ENCODE measurements at places on chromosomes 3 and 15.

DNA sequence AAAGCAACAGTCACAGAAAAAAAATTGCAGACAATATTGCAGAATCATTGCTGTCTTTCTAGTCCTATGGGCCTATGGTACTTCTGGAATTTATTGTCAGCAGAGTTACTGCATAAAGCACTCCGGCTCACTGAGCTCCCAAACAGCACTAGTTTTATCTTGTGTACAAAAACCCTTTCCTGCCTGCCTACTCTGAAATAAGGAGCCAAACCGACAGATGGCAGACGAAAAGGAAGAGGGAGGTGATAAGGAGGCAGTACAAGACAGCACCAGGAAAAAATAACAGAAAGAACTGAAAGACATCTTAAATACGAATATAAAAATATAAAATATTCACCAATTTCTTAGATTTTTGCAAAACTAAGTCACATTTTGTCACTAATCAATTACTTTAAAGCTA, 15.6 kb downstream of the HERC1 start:
- no peak for DNase-seq

DNA sequence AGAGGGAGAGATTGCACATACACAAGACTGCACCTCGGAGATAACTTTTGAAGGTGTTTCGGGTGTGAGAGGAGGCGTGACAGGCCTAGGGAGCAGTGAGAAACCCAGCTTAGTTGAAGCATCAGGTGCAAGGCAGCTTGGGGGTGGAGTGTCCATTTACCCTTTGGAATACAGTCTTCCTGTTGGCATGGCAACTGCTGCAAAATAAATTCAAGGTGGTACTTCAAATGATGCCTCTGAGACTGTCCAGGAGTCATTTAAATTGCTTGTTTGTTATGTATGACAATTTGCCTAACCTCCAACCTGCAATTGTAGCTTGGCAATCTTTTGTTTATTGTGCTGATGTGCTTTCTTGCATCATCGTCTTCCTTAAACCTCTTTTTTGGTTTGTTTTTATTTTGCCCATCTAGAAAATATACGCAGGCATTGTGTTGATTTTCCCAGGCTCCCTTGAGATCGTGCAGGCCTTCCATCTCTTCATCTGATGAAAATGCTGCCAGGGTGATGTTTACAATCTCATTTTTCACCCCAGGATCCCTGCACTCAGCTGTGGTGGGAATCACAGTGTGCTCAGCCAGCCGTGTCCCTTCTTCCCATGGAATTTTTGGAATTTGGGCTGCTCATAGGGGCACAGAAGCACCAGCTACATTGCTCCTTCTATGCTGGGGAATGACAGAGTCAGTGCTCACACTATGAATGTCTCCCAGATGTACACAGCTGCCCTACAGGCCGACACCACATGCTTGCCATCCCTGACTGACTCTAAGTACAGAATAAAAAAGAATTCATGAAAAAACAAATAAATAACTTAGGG, 583.1 kb upstream of the CFAP20DC start:
- DNase-seq = no peak

GRCh38 chr15:54707805-54708752, 488.7 kb downstream of the RSL24D1 start:
- DNase-seq = no peak

- no peak for DNase-seq
Measured at GRCh38 chr3:69803681-69804270, 64.5 kb downstream of the MITF start.

GRCh38 chr3:15332405-15333098, at the start of gene SH3BP5:
SH3BP5 (minus strand) TSS chr3:15332586; CDS start chr3:15332408, 178 bp downstream.
- peak; percentile 59 for DNase-seq

DNA sequence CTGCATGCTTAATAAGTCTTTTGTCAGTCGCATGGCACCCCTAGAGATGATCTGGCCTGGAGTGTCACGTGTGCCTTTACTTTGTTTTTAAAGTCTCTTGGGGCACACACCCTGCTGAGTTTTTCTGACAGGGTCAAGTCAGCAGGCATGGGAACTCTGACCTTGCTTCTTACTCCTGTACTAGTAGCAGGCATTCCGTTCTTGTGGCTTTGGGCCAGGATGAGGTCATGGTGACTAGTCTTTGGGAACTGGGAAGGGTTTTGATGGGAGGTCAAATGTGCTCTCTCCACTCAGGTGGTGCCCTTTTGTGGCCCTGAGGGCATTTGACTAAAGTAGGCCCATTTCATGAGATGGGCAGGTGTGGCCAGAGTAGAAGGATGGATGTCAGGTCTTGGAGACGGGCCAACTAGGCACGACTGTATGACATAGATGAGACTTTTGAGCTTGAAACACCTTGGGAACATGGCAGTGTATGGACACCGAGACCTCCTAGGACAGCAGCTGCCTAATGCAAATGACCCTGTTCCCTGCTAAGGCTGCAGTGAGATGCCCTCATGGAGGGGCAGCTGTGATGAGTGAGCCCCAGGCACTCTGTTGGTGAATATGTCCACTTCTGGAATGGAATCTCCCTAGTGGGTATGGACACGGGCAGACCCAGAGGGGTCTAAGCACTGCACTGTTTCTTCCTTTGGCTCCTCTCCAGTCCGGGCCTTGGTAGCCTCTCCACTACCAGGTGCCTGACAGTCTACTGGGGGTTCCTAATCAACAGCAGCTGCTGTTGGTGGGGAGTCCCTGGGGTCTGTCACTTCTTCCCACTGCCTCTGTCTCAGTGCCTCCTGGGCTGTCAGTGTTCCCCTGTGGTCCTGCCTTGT, 16.4 kb downstream of the SRPRB start:
- DNase-seq = no peak

GRCh38 chr15:64780600-64781156, 5.3 kb upstream of the RBPMS2 start:
- DNase-seq = no peak

GRCh38 chr15:67181221-67181639, 73.2 kb downstream of the AAGAB start:
- DNase-seq = peak; percentile 33

GRCh38 chr3:78604341-78604740, 1163.5 kb downstream of the ROBO1 start:
- DNase-seq = no peak

- no peak for DNase-seq
Measured at GRCh38 chr3:122392868-122393844, 9.2 kb downstream of the FAM162A start.

DNA sequence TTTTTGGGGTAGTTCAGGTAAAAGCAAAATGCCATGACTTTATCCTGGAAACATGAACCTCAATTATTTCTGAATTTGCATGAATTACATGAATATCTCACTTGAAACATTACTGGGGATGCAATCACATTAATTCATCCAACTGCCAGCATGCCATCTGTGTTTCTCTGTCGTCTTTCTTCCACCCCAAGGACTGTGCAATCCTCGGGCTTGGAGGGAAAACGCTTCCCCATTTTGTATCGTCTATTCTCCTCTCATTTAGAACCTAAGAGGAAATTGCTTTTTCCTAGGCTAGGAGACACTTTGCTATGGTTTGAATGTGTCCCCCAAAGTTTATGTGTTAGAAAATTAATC, 109.4 kb downstream of the SQOR start:
- no peak for DNase-seq

DNA sequence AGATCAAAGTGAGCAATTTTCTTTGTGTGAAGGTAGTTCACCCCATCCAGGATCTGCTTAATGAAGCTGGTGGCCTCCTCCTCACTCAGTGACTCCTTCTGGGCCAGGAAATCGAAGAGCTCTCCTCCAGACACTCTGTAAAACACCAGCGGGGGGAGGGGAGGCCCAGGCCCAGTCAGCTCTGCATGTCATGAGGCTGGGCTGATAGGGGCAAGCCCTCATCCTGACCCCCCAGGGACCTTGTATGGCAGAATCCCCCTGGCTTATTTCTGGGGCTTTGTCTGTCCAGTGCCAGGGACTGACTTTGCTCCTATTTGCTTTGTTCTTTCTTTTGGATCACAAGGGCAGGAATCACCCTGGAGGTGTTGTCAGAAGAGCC, 74.9 kb downstream of the DAPK2 start:
- DNase-seq = peak; percentile 26

GRCh38 chr3:57980416-57980815, 27.8 kb upstream of the FLNB start:
- no peak for DNase-seq

DNA sequence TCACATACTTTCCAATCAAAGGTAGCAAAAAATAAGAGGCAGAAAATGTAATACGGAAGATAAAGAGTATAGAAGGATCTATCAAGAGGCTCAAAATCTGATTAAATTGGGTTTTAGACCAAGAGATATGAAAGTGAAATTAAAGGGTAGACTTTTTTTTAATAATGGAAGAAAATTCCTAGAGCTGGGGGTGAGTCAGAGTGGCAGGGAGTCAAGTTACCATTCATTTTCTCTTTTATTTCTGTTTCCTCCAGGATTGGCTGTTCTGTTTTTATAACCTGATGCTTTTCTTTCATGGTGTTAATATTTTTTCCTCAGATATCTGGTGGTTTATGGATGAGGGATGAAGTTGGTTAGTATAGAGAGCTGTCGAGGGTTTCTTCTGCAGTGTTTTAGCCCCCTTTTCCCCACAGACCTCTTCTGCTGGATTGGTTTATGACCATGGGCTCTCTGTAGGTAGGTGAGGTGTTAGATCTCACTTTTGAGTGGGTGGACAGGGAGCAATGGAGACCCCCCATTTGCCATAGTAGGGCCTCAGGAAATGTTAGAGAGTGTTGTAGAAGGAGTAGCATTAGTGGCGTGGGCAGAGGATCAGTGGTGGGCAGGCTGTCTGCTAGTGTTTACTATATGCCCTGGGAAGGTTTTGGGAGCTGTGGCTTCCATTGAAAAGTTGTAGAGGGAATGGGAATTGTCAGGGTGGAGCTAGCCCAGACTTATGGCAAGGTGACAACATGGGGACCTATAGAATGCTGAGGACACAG, 201.6 kb upstream of the GOLGA6L4 start:
- DNase-seq = no peak

GRCh38 chr15:100075229-100075628, 266.5 kb downstream of the ADAMTS17 start:
- DNase-seq = no peak

GRCh38 chr15:40150163-40150925, 10.5 kb upstream of the BUB1B start:
- no peak for DNase-seq

- DNase-seq = no peak
Measured at GRCh38 chr15:90807074-90807785, 61.2 kb upstream of the FURIN start.

DNA sequence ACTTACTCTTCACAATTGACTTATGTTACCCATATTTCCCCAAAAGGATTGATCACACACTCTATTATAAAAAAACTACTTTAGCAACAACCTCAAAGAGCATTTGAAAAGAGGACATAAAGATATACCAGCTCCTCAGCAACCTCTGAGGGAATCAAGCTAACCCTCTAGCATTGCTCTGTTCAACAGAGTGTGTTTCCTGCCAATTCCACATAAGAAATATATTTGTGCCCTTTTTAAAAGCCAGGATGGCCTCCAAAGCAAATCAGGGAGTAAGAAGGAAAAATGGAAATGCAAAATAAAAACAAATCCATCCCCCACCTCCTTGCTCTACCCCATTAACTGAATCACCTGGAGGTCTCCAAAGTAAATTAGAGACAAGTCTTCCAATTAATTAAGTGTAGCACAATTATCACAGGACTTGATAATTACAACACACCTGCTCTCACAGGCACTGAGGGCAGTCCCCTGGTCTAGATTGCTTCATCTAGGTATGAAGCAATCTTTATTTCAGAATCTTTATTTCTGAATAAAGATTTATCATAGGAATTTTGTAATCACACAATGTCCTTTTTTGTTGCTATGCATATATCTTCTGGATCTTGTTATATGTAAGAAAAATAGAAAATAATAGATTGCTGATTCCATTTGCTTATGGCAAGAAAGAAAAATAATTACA, 34.8 kb downstream of the GPR176 start:
- no peak for DNase-seq

- no peak for DNase-seq
Measured at GRCh38 chr3:24286405-24286804, 208.2 kb downstream of the THRB start.

DNA sequence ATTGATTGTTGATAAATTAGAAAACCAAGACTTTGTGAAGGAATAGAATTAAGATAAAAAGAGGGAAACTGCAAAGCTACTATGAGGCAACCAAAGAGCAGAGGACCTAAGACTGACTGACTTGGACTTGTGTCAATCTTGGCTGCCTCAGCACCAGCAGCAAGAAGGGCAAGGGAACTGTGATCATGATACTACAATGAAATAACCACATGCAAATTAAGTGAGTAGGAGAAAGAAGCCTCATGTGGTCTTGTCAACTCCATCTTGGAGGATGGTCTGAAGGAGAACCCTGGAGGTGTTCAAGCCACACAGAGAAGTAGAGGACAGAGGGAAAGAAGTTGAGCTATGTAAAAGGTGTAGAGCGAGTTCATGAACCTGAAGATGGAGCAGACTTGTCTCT, 47.3 kb upstream of the THRB start:
- DNase-seq = no peak

GRCh38 chr15:53830707-53831386, 71.4 kb upstream of the WDR72 start:
- DNase-seq = no peak

- no peak for DNase-seq
Measured at GRCh38 chr15:55687792-55688191, 55.2 kb downstream of the PRTG start.

GRCh38 chr3:151581035-151581434, 120.2 kb upstream of the IGSF10 start:
- no peak for DNase-seq

DNA sequence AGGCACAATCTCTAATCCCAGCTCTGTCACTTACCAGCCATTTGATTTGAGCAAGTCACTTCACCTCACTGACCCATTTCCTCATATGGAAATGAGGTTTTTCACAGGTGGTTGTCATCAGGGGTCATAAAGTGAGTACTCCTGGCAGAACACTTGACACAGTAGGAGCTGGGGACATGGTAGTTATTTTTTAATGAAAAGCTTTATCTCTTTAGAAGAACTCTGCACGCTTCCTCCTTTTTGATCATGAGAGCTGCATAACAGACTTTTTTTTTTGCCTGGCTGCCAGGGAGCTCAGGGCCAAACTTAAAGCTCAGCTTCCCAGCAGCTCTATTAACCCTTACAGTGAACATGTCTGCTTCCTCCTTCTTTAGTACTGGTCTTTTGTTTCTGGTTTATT, 8.4 kb downstream of the VWA5B2 start:
- DNase-seq = no peak

DNA sequence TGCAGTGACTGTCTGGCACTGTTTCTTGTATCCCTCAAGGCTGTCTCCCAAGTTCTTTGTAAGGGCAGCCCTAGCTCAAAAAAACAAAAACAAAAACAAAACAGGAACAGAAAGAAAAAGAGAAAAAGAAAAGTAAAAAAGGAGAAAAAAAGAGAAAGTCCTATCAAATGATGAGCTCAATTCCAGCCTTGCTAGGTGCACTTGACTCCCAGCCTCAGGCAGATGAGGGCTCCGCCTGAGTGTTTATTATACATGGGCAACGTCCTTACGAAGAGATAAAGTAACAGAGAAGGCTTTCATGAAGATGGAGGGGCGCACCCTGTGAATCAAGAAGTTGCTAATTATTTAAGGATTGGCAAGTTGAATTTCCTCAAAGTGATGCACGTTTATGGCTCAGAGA, 175.3 kb downstream of the MEIS2 start:
- DNase-seq = no peak
